ENCODE measurements at places on chromosomes 4 and X. TPM values are rescaled to one million over a fixed set of nuclear protein-coding genes. Genes with fewer than 3 reads are reported as not detected.

PGRMC1 gene
- total RNA-seq = 109 TPM

SHROOM2 gene
- total RNA-seq = 14.4 TPM

TXK gene
- total RNA-seq = 0.68 TPM

ADH1A gene
- not detected for total RNA-seq

PDE6B gene
- 14.6 TPM for total RNA-seq

SLC25A53 gene
- total RNA-seq = 3.8 TPM

KLKB1 gene
- 14.4 TPM for total RNA-seq

SEPTIN6 gene
- total RNA-seq = 18.7 TPM

ZNF185 gene
- 20.7 TPM for total RNA-seq

HPSE gene
- total RNA-seq = 1.7 TPM

DNA sequence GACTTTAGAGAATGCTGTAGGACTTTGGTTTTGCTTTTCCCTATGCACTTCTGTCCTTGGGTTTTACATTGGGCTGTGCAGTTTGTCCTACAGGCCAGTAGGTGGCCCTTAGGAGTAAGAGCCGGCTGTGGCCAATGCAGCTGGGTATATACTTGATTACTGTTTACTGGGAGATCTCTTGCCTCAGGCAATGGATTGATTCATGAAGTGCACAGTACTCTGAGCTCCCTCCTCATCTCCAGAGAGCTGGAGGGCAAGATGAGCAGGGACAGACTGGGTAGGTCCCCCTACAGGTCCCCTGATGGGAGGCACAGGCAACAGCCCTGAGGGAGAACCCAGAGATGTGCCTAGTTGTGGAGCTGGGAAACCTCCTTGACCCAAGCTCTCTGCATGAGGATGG lies 103.8 kb upstream of the QRFPR start:
- H3K4me3 ChIP-seq = no peak overlapping the region
- no peaks in the 10 kb centered on the region for H3K27me3 ChIP-seq
- peak; percentile 77 for DNase-seq
- no peaks in the 10 kb centered on the region for H3K4me1 ChIP-seq
- H3K27ac ChIP-seq = no peak overlapping the region

DNA sequence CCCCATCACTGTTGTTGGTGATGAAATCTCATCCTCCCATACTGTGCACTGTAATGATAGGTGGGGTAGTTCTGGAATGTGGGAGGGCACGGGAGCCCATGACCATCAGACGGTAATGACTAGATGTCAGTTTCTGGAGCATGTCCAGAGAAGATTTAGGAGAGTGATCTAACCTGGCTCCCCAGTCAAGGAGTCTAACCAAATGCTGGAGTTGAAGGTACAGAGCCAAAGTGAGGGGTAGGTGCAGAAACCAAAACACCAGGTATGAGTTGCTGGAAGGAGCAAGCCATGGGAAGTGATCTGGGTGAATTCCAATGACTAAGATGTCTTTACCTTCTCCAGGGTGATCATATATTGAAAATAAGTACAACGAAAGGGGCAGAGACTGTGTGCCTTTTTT lies 296.9 kb downstream of the INPP4B start:
- H3K36me3 ChIP-seq = no peaks in the 10 kb centered on the region
- H3K4me1 ChIP-seq = peaks cover 5% of the 10 kb centered on the region
- H3K27me3 ChIP-seq = no peaks in the 10 kb centered on the region
- no peak for DNase-seq

DNA sequence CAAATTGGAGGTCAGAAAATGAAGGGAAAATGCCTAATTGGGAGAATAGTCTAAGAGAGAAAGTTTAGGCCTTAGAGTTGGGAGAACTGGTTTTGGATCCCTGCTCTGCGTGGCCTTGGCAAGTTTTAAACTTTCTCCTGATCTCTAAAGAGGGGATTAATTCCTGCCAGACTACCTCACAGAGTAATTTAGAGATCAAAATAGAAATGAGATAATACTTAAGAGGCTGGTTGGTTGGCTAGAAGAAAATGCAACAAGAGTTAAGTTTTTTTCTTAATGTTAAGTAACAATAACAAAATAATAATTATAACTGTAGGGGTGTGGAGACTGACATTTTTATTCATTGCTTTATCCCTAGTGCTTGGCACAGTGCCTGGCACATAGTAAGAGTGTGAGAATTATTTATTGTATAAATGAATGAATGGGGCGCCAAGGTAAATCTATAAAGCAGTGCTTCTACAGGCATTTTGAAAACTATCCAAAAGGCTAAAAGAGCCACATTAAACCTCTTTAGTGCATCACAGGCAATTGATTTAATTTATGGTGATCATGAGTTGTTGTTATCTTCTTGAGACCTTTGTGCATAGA lies 160.5 kb downstream of the RASL11B start:
- no peak overlapping the region for H3K4me3 ChIP-seq
- peaks cover 7% of the 10 kb centered on the region for H3K4me1 ChIP-seq
- no peaks in the 10 kb centered on the region for H3K27me3 ChIP-seq
- H3K36me3 ChIP-seq = no peaks in the 10 kb centered on the region
- no peak for DNase-seq

DNA sequence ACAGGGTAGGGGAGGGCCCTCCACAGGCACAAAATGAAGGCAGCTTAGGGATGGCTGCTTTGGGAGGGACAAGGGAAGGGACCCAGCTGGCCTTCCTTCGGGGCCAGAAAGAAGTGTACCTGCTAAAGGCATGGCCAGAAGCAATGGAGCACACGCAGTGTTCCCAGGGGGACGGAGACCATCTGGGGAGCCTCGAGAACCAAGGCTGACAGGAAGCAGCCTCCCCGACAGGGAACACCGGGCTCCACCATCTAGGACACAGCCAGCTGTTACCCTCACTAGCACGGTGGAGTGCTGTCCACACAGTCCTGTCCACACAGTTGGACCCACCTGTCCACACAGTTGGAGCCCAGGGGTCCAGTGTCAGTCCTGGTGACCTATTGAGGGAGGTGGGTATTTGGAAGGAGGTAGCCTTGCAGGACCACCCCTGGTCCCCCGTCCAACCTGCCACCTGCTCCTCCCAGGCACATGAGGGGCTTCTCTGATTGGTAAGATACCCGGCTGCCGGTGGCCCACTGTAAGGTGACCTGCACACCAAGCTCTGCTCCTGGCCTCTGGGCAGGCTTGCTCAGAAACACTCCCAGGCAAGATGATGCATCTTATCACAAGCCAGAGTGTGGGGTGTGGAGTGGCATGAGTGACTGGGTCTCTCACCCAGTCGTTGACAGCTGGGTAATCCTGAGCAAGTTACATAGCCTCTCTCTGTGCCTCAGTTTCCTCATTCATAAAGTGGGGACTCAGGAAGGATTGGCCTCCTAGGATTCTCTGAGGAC lies 20.5 kb upstream of the AFAP1 start:
- no peak for DNase-seq
- no peak overlapping the region for H3K27ac ChIP-seq
- H3K4me1 ChIP-seq = peaks cover 6% of the 10 kb centered on the region
- no peak overlapping the region for H3K4me3 ChIP-seq
- no peaks in the 10 kb centered on the region for H3K36me3 ChIP-seq

- no peaks in the 10 kb centered on the region for H3K27me3 ChIP-seq
- H3K27ac ChIP-seq = no peak overlapping the region
- H3K36me3 ChIP-seq = no peaks in the 10 kb centered on the region
- DNase-seq = no peak
- no peaks in the 10 kb centered on the region for H3K4me1 ChIP-seq
- no peak overlapping the region for H3K4me3 ChIP-seq
Measured at GRCh38 chr4:106401157-106401556, 32.6 kb upstream of the GIMD1 start.

DNA sequence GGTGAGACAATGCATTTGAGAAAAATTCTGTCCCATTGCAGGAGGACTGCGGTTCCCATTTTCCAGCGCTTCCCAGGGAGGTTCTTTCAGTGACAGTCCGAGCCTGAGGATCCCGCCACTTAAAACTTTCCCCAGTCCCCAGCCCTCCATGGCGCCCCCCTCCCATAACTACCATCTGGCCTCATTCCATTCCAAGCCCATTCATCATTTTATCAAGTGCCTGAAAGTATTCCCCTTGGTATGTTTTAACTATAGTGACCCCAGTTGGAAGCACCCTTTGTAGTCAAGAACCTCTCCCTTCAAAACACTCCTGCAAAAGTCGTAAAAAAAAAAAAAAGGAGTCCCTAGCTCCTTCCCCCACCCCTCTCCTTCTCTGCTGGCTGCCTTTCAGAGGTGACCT lies 1.2 kb downstream of the RASL11B start:
- H3K27me3 ChIP-seq = no peaks in the 10 kb centered on the region
- H3K4me1 ChIP-seq = no peaks in the 10 kb centered on the region
- H3K4me3 ChIP-seq = peak overlapping the region; percentile 96

DNA sequence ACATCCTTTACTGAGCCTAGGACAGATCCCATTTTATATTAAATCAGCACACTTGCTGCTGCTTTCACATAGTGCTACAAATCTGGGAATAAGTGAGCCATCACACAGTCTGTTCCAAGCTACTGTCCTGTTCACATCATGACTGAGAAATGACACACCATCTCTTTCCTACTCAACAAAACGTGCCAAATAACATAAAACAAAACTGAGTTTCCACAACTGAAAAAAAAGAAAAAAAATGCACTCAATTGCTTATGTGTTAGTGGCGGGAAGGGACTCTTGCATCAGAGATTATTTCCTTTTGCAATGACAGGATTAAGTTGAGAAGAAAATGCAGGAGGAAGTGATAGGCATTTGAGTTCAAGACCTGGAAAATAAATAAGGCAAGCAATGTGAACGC lies 109.0 kb downstream of the SHROOM4 start:
- peaks cover 9% of the 10 kb centered on the region for H3K4me1 ChIP-seq
- no peak overlapping the region for H3K4me3 ChIP-seq
- H3K36me3 ChIP-seq = no peaks in the 10 kb centered on the region
- DNase-seq = no peak
- H3K27ac ChIP-seq = no peak overlapping the region

- H3K4me3 ChIP-seq = no peak overlapping the region
- H3K36me3 ChIP-seq = peaks cover 4% of the 10 kb centered on the region
- no peak overlapping the region for H3K27ac ChIP-seq
- DNase-seq = no peak
Measured at GRCh38 chrX:154481195-154481594, 2.1 kb upstream of the LAGE3 start.

DNA sequence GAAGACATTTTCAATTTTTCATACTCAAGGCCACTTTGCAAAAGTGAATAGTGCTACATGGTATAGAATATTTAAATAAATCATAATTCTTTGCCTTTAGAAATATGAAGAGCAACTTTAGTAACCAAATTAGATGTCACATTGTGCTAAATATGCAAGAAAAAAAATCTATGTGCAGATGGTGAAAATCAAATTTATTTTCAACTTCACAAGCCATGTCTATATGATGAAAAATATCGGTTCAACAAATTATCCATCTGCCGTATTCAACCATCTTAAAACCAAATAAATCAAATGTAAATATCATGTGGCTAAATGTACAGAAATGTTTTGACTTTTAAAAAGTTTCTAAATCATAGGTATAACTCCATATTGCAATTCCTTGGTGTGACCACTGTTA lies 398.2 kb downstream of the PABPC4L start:
- no peaks in the 10 kb centered on the region for H3K36me3 ChIP-seq
- H3K27me3 ChIP-seq = no peaks in the 10 kb centered on the region
- no peak for DNase-seq

DNA sequence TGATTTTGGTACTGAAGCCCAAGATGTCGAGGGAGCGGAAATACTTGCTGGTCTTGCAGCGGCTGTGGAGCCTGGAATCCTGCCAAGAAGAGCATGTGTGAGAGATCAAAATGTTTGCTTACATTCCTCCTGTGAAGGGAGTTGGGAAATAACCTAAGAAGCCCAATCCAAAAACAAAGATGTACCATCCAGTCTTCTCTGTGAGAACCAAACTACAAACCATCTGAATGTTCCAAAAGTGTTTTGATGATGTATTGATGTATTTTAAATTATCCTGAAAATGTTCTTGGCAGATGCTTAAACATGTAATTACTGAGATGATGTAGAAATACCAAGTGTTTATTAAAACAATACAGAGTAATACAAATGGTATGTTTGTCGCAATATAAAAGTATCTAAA lies 10.1 kb upstream of the ADH1A start:
- DNase-seq = no peak
- no peak overlapping the region for H3K27ac ChIP-seq
- no peaks in the 10 kb centered on the region for H3K4me1 ChIP-seq
- H3K4me3 ChIP-seq = no peak overlapping the region

GRCh38 chr4:184762100-184762499 lies 28.2 kb upstream of the CENPU start:
- H3K4me1 ChIP-seq = no peaks in the 10 kb centered on the region
- no peak overlapping the region for H3K4me3 ChIP-seq
- DNase-seq = no peak
- peaks cover 67% of the 10 kb centered on the region for H3K36me3 ChIP-seq
- H3K27me3 ChIP-seq = no peaks in the 10 kb centered on the region
- H3K27ac ChIP-seq = no peak overlapping the region

- H3K36me3 ChIP-seq = no peaks in the 10 kb centered on the region
- no peak for DNase-seq
- no peaks in the 10 kb centered on the region for H3K27me3 ChIP-seq
- no peak overlapping the region for H3K27ac ChIP-seq
Measured at GRCh38 chr4:174697202-174697601, 131.8 kb downstream of the GLRA3 start.

GRCh38 chrX:137363559-137363958 lies 202.4 kb upstream of the ZIC3 start:
- H3K27me3 ChIP-seq = no peaks in the 10 kb centered on the region
- no peaks in the 10 kb centered on the region for H3K4me1 ChIP-seq
- no peak for DNase-seq
- no peak overlapping the region for H3K27ac ChIP-seq
- no peak overlapping the region for H3K4me3 ChIP-seq
- no peaks in the 10 kb centered on the region for H3K36me3 ChIP-seq

GRCh38 chrX:3290561-3290960 lies 55.9 kb downstream of the MXRA5 start:
- no peak overlapping the region for H3K4me3 ChIP-seq
- H3K4me1 ChIP-seq = no peaks in the 10 kb centered on the region
- no peaks in the 10 kb centered on the region for H3K36me3 ChIP-seq
- H3K27me3 ChIP-seq = no peaks in the 10 kb centered on the region

GRCh38 chr4:48017108-48017571 lies 568 bp downstream of the NIPAL1 start:
- H3K27ac ChIP-seq = no peak overlapping the region
- peak; percentile 88 for DNase-seq
- peak overlapping the region; percentile 92 for H3K4me3 ChIP-seq
- peaks cover 6% of the 10 kb centered on the region for H3K4me1 ChIP-seq
- H3K36me3 ChIP-seq = no peaks in the 10 kb centered on the region
- peaks cover 27% of the 10 kb centered on the region for H3K27me3 ChIP-seq

- no peak for DNase-seq
- no peaks in the 10 kb centered on the region for H3K36me3 ChIP-seq
- no peaks in the 10 kb centered on the region for H3K27me3 ChIP-seq
Measured at GRCh38 chrX:5829469-5829868, 399.2 kb downstream of the NLGN4X start.

DNA sequence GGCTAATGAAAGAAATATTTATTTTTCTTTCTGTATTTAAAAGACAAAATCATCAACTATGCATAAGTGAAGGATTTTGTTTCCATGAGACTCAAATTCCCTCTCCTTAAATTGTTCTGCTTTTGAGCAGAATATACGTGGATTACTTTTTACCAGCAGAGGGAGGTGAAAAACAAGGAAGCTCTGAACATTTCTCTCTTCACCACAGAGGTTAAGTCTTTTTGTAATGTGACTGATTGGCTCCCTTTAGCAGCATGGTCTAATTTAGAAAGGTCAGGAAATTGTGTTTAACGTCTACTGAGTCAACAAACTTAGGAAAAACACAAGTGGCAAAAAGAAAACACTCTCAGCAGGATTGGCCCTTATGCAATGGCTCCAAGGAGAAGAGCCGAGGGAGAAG lies 55.1 kb upstream of the F9 start:
- no peak overlapping the region for H3K4me3 ChIP-seq
- DNase-seq = no peak
- H3K4me1 ChIP-seq = no peaks in the 10 kb centered on the region
